ENCODE measurements at places on chromosomes 6 and 20. TPM values are rescaled to one million over a fixed set of nuclear protein-coding genes. Genes with fewer than 3 reads are reported as not detected.

SLC22A7 gene
- not detected for total RNA-seq

TFAP2B gene
- total RNA-seq = not detected

CCN2 gene
- 0.41 TPM for total RNA-seq

KIF13A gene
- 0.63 TPM for total RNA-seq

ADRM1 gene
- total RNA-seq = 274 TPM

OPN5 gene
- not detected for total RNA-seq

LY6G6F gene
- total RNA-seq = not detected

ITPR3 gene
- 35.5 TPM for total RNA-seq

RAB44 gene
- total RNA-seq = 0.05 TPM

C20orf96 gene
- 3.2 TPM for total RNA-seq

TRIM15 gene
- total RNA-seq = not detected

DEFB116 gene
- total RNA-seq = not detected

DEFB114 gene
- not detected for total RNA-seq

EFCAB8 gene
- total RNA-seq = 0.25 TPM

DEFB132 gene
- total RNA-seq = not detected

OR10C1 gene
- not detected for total RNA-seq

POU5F1 gene
- total RNA-seq = 1.4 TPM

C20orf202 gene
- total RNA-seq = not detected

BFSP1 gene
- 0.45 TPM for total RNA-seq

RTF2 gene
- 81.3 TPM for total RNA-seq

PAK5 gene
- total RNA-seq = not detected

EGFL8 gene
- total RNA-seq = 9.1 TPM

UNC5CL gene
- total RNA-seq = 1.4 TPM

TMEM170B gene
- total RNA-seq = 1.6 TPM

TREML2 gene
- 0.82 TPM for total RNA-seq

ERVFRD-1 gene
- not detected for total RNA-seq
